Stimulated activated CD8-positive, alpha-beta memory T cell treated with anti-CD3 and anti-CD28 coated beads, Interleukin-15, amount 100 ng/mL, for 1 hour (primary cell): ENCODE measurements at places on chromosomes 16 and 17.

DNA sequence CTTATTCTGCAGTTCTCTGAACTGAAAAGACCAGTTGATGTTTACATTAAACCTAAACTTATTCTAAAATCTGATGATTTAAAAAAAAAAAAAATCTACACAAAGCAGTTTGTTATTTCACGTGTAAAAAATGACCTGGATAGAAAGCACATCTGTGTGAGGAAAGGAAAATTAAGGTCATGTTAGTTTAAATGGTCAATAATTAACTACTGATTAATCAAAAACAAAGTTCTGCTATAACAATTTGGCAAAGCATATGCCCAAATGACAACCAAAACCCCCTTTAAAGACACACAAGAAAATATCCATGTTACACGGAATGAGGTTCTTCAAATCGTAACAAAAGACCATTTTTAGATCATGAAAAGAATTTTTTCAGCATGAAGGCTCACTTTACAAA lies 30.4 kb downstream of the CACNG1 start:
- no peak for DNase-seq

DNA sequence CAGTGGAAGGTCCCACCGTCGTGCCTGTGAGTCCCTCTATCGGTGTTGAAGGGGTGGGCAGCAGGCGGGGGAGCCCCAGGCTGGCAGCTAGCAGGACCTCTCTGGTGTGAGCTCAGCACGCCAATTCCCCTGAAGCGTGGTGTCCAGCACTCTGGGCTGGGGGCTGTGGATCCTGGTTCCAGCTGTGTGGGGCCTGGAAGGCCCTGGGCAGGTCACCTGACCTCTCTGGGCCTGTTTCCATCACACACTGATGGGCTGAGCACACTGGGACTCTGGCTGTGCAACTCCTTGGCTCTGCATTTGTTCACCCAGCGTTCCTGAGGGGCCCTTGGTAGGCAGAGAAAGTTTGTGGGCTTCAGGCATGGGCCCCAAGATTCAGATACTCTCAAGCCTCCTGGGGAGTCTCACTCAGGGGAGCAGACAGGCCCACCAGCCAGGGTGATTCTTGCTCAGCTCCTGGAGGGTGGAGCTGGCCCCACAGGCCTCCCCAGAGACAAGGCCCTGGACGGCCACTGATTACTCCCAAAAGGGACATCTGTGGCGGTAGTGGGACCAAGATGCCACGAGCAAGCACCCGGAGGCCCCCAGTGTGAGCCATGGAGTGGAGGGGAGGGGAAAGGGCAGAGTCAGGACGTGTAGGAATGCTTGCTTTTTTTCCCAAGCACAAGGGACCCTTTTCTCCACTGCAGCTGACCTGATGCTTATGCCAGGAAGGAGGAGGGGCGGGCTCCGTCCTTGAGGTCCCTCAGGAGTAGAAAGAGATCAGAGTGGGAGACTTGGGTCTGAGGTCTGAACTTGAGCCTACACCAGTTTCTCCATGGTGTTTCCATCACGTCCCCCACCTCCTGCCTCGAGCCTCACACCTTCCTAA lies 8.5 kb downstream of the SCGB1C2 start:
- DNase-seq, result no peak

GRCh38 chr17:38461683-38462082 lies 33.4 kb downstream of the ARHGAP23 start:
- no peak for DNase-seq

DNA sequence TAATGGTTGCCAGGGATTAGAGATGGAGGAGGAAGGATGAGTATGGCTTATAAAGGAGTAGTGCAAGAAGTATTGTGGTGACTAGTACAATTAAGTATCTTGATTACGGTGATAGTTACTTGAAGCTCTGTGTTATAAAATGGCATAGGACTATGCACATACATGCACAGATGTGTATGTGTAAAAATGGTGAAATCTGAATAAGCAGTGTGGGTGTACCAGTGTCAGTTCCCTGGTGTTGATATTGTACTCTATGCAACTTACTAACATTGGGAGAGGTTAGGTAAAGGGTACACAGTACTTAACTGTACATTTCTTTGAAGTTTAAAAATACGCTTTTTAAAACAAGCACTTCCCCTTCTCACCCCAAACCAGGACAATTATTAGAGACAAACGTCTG lies 48.5 kb downstream of the NSRP1 start:
- DNase-seq, result no peak

GRCh38 chr17:75020331-75021110 lies 8.1 kb downstream of the MRPL58 start:
- no peak for DNase-seq

DNA sequence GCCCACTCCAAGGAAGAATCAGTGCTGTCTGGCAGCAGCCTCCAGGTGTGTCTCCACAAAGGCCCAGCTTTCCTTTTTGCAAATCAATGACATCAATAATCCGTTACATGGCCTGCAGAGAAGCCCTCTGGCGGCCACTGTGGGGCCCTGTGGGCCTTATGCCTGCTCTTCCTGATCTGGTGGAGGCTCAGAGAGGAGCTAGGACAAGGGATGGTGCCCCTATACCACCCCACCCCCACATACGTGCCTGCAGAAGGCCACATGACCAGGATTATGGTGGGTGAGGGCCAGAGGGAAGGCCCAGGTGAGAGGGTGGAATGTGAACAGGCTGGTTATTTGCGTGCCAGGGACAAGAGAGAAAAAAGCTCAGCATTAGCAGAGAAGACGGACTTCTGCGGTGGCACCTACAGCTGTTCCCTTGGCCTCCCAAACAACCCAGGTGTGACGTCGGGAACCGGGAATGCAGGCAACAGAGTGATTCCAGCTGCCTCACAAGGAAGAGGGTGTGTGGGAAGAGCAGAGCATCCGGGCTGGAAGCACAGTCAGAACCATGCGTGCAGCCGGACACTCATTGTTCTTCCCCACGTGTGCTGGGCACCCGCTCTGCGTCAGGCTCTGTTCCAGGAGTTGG lies 22.5 kb downstream of the EIF4A3 start:
- DNase-seq, result no peak

- DNase-seq, result no peak
Observed at GRCh38 chr17:15269780-15270089, 4.6 kb upstream of the PMP22 start.
